ENCODE measurements at places on chromosomes 4 and X.

GRCh38 chr4:71593311-71593710 lies 190.6 kb downstream of the GC start:
- no peak for DNase-seq

- no peak for DNase-seq
Observed at GRCh38 chrX:131845201-131845600, 177.9 kb upstream of the STK26 start.

GRCh38 chr4:89715631-89716030 lies 121.3 kb downstream of the SNCA start:
- no peak for DNase-seq

- no peak for DNase-seq
Observed at GRCh38 chrX:2631743-2632532, 59.2 kb upstream of the CD99 start.

DNA sequence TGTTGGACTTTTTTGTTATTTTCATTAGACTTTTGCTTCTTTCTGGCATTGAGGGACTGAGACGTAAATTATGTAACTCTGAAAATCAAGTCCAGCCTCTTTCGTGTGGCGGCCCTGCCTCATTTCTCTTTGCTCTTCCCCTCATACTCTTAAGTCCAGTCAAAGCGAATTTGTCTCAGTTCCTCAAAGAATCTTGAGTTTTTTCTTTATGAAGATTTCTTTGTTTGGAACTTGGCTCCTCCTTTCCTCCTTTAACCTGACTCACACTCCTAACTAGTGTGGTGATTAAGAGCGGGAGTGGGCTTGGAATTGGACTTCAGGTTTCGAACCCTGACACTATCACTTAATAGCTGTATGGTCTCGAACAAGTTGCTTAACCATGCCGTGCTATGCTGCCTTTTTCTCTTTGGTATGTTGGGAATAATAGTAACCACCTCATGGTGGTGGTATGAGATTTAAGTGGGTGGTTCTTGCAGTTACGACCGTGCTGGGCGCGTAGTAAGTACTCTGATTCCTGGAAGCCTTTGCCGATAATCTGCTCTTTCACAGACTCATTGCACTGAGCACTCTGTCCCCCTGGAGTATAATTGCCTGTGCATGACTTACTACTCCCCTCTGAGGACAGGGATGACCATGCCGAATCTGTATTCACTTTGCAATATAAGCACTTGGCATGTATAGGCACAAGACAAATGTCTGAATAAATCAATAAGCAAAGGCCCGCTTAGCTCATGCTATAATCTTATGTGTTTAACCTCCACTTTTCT lies 19.1 kb downstream of the FNIP2 start:
- DNase-seq = no peak

DNA sequence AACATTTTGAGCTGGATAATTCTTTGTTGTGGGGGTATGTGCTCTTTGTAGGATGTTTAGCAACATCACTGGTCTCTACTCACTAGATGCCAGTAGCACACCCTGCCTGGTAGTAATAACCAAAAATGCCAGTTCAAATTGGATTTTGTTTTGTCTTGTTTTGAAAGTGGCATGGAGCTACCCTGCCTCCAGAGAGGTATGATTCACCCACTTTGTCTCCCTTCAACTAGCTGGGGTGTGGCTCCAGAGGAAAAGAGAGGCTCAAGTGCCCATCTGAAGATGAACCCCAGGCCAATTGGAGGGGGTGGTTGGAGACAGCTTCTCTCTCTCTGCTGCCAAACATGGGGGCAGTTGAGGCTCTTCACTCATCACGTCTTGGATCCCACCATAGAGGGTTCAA lies 34.5 kb downstream of the NIPAL1 start:
- DNase-seq = no peak

DNA sequence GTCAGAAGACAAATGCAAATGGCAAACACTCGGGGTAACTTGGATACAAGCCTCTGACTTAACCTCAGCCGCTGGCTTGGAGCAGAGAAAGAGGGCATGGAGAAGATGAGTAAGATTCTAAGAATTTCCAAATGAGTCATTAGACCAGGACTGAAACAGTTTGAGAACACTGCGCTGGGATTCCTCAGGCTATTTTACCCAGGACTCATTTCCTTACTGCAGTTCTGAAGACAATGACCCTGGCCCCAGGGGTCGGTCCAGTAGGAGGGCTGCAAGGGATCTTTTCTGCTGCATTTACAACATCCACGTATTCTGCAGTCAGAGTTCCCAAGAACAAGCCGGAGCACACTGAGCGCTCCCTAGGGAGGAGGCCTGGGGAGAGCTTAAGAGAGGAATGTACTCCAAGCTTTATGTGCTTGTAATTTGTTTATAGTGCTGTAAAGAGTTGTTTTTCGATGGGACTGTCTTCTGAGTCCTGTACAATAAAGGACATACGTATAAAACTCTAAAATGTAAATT lies 27.3 kb upstream of the SORBS2 start:
- DNase-seq = peak; percentile 47

GRCh38 chrX:69182818-69183380 lies 17.6 kb upstream of the PJA1 start:
- no peak for DNase-seq

DNA sequence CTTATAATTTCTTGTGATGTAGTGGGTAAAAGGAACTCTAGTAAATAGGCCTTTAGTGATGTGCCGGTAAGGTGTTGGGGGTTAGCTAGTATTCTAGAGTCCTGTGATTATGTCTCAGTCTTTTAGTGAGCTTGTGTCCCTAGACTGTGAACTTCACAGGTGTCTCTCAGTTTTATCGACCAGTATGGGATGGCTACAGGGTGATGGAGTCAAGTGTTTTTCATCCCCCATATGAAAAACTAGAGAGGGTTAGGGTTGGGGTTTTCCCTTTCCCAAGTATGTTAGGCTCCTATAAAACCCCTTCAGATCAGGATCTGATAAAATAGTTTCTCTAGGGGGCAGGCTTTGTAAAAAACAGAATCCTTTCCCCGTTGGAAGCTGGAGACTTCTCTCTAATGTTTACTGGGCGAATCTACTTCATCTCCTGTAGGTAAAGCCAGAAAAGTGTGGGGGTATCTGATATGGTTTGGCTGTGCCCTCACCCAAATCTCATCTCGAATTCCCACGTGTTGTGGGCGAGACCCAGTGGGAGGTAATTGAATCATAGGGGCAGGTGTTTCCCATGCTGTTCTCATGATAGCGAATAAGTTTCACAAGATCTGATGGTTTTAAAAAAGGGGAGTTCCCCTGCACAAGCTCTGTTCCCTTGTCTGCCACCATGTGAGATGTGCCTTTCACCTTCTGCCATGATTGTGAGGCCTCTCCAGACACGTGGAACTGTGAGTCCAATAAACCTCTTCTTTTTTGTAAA lies 120.8 kb downstream of the DTHD1 start:
- DNase-seq = no peak

- no peak for DNase-seq
Observed at GRCh38 chrX:53133400-53133799, 39.5 kb downstream of the KANTR start.

- no peak for DNase-seq
Observed at GRCh38 chr4:142778900-142779299, 67.2 kb downstream of the INPP4B start.

GRCh38 chr4:120977435-120977997 lies 55.0 kb upstream of the PRDM5 start:
- no peak for DNase-seq

- DNase-seq = no peak
Observed at GRCh38 chr4:179836179-179837075, 2394.2 kb upstream of the AGA start.

DNA sequence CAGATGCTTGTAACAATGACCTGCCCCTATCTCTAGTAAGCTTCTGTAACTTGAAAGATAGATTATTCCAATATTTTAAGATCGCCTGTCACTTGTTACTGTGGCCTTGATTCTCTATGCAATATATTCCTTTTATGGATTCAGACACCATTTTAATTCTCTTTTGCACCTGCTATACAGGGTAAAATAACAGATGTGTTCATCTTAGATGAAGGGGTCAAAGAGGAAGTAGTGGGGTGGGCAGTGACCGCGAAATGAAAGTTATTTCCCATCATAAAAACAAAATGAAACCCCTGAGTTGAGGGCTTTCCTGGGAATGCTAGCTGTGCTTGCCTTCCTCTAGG lies 175.9 kb downstream of the TSPAN5 start:
- DNase-seq = no peak

DNA sequence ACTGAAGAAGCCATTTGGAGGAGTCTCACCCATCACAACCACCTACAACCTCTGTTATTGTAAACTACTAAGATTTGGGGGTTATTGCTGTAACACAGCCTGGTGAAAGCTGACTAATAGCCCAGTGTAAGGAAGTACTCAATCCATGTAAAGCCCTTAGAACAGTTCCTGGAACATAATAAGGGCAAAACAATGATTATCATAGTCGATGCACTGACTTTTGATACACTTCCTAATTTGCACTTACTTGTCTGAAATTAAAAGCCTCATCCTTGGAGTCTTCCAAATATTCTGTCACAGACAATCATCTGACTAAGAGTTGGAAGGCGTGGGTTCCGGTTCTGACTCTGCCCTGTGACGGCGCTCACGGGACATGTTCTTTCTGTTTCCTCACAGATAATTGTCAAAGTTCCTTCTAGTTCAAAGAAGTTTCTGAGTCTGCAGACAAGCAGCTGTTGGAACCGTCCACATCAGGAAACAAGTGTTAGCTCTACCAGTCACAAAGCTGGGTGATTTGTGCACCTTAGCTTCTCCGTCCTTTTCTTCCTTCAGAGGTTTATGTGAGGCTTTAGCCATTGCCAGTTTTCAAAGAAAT lies 33.4 kb upstream of the RASGEF1B start:
- no peak for DNase-seq
